ENCODE measurements at places on chromosomes 5 and 9. TPM values are rescaled to one million over a fixed set of nuclear protein-coding genes. Genes with fewer than 3 reads are reported as not detected.

NOTCH1 gene
- total RNA-seq = 9.7 TPM

PCDHGA12 gene
- 8.4 TPM for total RNA-seq

WNK2 gene
- not detected for total RNA-seq

ROR2 gene
- 16.5 TPM for total RNA-seq

NEURL1B gene
- total RNA-seq = 6.2 TPM

CDK5RAP2 gene
- total RNA-seq = 33.5 TPM

NEUROG1 gene
- not detected for total RNA-seq

DDX4 gene
- not detected for total RNA-seq

UGT3A2 gene
- total RNA-seq = not detected

CTSV gene
- total RNA-seq = 0.89 TPM

OR1J1 gene
- not detected for total RNA-seq

DUSP1 gene
- total RNA-seq = 118 TPM
